ENCODE measurements at places on chromosomes 1 and 21.
A peak's percentile ranks its signal among the peaks of the same experiment; 100 is the strongest.

GRCh38 chr1:37840711-37841110 lies 18.7 kb downstream of the MTF1 start:
- no peak for DNase-seq

GRCh38 chr1:209041927-209042326 lies 541.6 kb upstream of the CAMK1G start:
- DNase-seq: no peak

DNA sequence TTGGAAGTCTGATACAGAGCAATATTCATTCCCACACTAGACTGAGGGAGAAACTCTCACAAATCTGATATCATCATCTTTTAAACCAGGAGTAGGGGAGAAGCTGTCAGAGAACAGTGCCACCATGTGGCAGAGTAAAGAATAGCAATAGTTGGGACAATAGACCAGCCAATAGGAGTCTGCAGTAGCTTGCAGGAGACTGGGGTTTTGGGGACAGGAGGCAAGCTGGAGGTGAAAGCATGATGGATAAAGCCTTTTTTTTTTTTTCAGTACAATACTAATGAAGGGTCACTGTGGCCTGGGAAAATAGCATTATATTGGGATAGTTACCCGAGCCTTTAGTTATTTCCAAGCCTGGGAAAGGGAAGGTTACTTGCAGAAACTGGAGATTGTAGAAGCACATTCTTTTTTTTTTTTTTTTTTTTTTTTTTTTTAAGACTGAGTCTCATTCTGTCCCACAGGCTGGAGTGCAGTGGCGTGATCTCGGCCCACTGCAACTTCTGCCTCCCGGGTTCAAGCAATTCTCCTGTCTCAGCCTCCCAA lies 120.7 kb downstream of the S1PR1 start:
- peak; percentile 85 for DNase-seq

DNA sequence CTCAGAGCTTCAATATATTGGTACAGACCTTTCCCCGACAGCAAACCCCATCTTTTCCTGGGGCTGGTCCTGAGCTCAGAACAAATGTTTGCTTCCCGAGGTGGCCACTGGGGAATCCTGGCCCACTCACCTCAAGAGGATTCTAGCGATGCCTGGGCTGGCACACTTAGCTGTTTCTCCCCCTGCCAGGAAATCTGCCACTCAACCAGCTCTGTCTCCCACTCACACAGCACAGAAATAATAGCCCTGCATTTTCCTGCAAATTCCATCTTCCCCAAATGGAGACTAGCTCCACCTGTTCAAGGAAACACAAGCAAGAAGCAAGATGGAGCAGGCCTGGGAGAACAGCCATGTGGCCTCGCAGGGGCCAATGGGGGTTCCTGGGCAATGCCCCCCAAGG lies 21.1 kb downstream of the KCNN3 start:
- no peak for DNase-seq

DNA sequence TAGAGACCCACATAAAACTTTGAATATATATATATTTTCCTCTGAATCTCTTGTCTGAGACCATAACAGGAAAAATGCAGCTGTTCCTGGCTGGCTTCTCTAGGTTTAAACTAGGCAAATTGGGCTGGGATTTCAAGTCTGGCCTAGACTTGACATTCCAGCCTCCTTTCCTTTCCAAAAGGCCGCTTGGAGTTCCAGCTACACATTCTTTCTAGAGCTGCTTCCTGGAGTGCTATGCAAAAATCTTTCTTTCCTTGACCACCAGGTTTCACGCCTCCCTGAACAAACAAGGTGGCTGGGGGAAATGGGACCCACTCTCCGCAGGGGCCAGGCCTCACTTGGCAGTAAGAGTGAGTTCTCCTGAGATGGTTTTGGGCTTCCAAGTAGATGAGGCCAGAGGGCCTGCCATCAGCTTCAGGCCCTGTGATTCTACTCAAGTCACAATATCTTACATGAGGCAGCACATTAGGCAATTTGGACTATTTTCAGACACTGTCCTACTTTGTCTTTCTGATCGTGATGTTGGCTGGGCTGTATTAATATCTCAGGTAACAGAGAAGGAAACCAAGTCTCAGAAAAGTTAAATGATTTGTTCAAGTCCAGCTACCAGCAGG lies 102.4 kb downstream of the FAM78B start:
- DNase-seq: no peak

DNA sequence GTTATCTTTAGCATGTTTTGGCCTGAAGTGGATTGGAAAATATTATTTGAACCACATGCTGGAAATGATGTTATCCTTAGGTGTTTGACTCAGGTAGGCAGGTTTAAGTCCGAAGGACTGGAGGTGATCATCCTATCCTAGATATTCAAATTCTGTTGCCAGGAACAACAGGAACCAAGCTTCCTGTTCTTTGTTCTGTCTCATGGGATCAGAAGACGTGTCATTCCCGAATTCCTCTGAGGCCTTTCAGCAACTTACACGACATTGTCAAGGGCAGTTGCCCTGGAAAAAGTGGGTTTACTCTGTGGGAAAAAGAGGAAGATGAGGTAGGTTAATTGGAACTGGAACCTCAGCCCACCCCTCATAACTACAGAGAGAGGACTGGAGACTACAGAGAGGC lies 36.6 kb downstream of the SLAMF6 start:
- DNase-seq: no peak

- no peak for DNase-seq
These were observed 116.1 kb downstream of the DMRTB1 start for GRCh38 chr1:53575141-53575954.

GRCh38 chr21:37072274-37072987 lies 440 bp downstream of the PIGP start:
- peak; percentile 57 for DNase-seq

GRCh38 chr21:40681164-40681859 lies 165.6 kb downstream of the DSCAM start:
- DNase-seq: no peak

- DNase-seq: no peak
These were observed 194.1 kb upstream of the ADGRL2 start for GRCh38 chr1:81606656-81607055.

GRCh38 chr1:22406722-22407495 lies 44.7 kb upstream of the ZBTB40 start:
- DNase-seq: no peak

DNA sequence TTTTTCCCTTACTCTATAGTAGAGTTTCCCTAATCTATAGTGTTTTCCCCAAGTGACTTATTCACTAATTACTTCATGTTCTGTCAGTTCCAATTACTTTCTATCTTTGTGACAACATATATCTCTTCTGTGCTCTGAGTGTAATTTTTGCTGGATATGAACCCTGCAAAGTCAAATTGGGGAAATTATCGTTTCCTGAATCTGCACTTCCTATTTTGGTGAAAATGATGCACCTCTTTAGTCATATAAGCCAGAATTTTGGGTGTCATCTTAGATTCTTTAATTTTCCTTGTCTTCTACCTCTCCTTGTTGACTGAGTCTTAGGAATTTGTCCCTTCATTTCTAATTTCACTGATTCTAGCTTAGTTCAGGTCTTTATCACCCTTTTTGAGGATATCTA lies 33.4 kb upstream of the PRKACB start:
- no peak for DNase-seq

DNA sequence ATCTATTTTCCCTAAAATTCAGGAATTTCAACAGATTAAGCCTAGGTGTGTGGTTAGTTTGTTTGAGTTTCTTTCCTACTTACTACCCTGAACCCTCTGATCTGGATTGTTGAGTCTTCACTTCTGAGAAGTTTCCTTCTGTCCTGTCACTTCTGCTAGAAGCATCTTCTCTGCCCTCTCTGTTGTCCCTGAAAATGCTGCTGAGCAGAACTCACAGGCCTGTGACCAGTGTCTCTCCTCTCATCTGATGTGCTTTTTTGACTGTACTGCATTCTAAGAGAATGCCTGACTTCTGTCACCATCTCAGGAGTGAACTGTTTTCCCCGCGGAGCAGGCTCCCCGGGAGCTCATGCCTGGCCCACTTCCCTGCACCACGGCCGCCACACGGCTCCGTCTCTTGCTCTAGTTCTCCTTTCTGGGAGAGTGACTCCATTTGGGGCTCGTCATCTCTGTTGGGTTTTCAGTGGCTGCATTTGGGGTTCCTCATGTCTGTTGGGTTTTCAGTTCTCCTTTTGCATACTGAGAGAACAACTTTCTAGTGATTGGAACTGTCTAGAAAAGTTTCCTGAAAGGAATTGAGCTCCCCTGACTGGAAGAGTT lies 77.9 kb downstream of the POFUT2 start:
- peak; percentile 38 for DNase-seq

GRCh38 chr1:244513493-244513892 lies 52.4 kb downstream of the CATSPERE start:
- DNase-seq: no peak

GRCh38 chr1:13784971-13785370 lies 85.0 kb downstream of the PRDM2 start:
- DNase-seq: no peak

DNA sequence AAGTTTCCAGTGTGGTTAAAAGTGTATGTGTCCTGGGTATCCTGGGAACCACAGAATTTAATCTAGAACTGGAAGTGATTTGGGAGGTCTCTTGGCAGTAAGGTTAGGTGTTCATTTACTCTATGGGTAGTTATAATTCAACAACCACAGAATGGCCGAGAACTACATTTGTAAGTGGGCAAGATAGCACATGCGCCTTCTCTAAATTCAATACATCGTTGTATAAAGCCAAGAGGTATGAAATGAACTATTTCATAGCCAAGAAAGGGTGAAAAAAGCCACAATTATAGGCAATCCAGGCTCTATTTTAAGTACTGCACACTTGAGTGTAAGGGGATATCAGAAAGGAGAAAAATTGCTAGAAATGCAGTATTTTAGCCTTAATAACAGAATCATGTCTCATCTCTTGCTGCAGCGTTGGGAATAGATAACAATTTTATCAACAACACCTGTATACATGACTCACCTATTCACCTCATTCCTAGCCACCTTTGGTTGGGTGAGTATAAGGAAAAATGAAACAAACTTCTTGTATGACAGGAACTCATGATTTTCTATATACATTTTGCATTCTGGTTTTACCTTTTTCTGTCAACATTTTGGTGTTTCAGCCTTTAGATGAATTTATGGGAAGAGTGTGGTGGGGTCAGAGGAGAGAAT lies 4.5 kb downstream of the SDCCAG8 start:
- no peak for DNase-seq

DNA sequence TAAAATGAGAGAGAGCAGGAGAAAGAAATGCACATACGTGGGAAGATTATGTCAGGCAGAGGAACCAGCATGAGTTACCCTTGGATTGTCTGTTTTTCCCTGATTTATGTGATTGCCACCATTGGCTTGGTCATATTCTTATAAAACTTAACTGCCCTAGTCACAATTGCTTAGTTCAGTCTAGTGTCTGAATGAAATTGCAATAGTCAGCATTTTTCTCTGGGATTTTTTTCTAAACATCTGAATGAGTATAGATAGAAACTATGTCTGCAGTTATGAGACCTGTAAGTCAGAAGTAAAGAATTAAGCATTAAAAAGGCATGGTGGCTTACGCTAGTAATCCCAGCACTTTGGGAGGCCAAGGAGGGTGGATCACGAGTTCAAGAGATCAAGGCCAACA lies 889.8 kb downstream of the PLA2G4A start:
- no peak for DNase-seq

DNA sequence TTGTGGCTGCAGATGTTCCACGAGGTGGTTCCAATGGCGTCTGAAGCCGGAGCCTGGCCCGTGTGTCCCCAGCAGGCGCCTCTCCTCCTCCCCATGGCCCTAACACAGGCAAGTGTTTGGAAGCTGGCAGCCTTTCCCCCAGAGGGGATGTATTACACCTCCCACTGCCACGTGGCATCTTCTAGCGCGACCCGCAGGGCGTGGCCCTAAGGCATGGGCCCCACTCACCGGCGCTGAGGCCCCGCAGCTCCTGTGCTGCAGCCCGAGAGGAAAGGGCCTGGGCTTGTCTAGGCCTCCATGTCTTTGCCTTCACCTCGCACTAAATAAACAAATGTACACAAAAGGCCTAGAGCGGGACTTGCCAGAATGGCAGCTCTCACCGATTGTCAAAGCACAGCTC lies 37.9 kb downstream of the SLC66A1 start:
- no peak for DNase-seq

- no peak for DNase-seq
These were observed 38.4 kb downstream of the MIXL1 start for GRCh38 chr1:226261818-226262217.

DNA sequence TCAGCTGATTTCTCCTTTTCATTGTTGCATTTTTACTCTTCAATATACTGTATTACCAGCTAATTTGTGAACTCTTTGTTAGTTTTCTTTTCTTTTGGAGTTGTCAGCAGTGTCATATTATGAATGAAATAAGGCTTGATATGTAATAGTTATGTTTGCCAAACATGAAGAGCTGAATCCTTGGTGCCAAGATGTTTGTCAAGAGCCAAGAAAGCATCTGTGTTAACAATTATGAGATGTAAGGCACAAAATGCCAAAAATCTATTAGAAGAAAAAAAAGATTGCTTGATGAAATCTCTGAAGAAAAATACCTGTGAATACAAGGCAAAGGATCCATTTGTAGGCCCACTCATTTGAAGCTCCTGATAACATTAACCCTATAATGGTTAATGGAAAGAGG lies 48.4 kb upstream of the RNPC3 start:
- DNase-seq: no peak

GRCh38 chr1:221892301-221892830 lies 150.5 kb upstream of the DUSP10 start:
- no peak for DNase-seq

DNA sequence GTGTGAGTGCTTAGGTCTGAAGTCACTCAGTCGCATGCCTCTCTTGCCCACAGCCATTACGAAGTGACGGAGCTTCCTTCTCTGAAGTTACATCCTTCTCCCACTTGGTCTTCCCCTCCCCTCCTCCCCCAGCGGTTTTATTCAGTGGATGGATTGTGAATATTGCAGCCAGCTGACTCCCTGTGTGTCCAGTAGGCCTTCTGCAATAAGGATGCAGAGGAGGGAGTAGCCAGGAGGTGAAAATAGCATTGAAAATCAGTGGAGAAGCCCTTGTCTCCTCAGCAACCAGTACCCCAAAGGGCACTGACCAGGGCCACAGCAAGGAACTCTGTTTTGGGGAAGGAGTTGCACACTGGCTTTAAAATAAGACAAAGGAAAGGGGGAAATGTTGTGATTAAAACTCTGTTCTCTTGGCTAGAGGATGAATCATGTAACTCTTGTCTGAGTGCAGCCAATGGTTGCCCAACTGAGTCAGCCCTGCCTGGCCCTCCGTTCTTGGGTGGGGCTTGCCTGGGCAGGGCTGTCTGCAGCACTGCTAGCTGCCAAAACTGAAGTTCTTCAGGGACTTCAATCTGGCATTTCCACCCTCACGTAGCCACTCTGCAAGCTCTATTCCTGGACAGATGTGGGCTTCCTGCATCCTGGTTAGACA lies 4.3 kb downstream of the S100A10 start:
- no peak for DNase-seq

- DNase-seq: peak; percentile 48
These were observed 25.6 kb upstream of the RGS13 start for GRCh38 chr1:192610112-192610889.

DNA sequence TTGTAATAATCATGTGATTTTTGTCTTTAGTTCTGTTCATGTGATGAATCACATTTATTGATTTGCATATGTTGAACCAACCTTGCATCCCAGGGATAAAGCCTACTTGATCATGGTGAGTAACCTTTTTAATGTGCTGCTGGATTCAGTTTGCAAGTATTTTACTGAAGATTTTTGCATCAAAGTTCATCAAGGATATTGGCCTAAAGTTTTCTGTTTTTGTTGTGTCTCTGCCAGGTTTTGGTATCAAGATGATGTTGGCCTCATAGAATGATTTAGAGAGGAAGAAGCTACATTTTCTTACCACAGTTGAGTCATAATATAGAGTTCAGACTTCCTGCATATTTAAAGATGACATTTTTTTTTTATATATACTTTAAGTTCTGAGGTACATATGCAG lies 455.9 kb downstream of the PLPP3 start:
- no peak for DNase-seq

- DNase-seq: no peak
These were observed 55.4 kb downstream of the TMCO4 start for GRCh38 chr1:19744335-19744743.

All from Kasumi-1 (cell line).